ELF-1 (cell line): ENCODE measurements at places on chromosomes 3 and 15.

- DNase-seq, result no peak
Observed at GRCh38 chr3:138909904-138910303, 37.0 kb downstream of the FOXL2 start.

GRCh38 chr3:7707187-7707586 lies 794.4 kb upstream of the LMCD1 start:
- DNase-seq, result no peak

DNA sequence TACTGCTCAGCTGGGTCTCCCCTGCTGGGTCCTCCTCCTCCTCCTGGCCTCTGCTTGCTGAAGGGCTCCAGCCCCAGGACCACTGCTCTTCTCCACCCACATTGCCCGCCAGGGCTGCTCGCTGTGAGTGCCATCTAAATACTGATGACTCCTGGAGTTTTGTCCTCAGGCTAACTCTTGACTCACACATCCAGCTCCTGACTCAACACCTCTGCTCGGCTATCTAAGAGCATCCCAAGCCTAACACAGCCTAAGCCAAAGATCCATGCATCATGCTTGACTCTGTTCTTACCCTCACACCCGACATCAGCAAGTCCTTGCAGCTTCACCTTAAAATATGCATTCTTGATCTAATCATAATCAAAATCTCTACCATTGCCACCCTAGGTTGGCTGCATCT lies 260.2 kb downstream of the KLF13 start:
- DNase-seq, result no peak

DNA sequence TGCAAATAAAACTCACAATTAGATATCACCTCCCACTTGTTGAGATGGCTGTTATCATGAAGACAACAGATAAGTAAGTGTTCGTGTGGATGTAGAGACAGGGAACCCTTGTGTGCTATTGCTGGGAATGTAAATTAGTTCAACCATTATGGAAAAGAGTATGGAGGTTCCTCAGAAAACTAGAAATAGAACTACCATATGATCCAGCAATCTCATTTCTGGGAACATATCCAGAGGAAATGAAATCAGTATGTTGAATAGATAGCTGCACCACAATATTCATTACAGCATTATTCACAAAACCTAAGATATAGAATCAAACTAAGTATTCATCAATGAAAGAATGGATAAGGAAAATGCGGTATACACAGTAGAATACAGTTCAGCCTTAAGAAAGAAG lies 418.7 kb upstream of the CNTN6 start:
- no peak for DNase-seq

DNA sequence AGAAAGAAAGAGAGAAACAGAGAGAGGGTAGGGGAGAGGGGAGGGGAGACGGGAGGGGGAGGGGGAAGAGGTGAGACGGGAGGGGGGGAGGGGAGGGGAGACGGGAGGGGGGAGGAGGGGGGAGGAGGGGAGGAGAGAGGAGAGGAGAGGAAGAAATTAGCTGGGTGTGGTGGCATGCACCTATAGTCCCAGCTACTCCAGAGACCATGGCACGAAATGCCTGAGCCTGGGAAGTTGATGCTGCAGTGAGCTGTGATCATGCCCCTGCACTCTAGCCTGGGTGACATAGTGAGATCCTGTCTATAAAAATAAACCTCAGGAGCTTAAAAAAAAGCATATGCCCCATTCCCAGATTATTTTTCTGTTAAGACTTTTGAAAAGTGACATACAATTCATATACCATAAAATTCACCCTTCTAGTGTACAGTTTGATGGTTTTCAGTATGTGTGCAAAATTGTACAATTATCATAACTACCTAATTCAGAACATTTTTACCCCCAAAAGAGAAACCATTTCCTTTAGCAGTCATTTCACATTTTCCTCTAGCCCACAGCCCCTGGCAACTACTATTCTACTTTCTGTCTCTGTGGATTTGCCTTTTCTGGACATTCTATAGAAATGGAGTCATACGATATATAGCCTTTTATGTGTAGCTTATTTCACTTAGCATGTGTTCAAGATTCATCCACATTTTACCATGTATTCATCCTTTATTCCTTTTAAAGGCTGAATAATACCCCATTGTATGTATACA lies 699.6 kb downstream of the FHIT start:
- no peak for DNase-seq

DNA sequence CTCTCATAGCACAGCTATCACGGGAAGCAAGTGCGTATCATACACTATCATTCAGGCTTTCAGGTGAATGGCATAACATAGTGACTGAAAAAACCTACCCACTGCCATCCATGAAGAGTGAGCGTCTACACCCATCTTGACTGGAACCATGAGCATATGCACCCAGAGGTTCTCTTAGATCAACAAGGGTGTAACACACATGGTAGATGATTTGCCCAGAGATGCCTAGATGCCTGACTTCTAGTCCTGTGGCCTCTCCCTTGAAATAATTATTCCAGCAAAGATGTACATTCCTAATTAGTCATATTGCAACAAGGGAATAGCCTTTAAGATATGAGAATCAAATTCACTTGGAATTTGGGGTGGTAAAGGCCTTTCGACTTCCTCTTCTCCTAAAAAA lies 228.4 kb downstream of the GREM1 start:
- DNase-seq, result no peak

- no peak for DNase-seq
Observed at GRCh38 chr3:151386056-151386455, 1.5 kb upstream of the P2RY12 start.

GRCh38 chr3:157166561-157166960 lies 6.6 kb upstream of the CCNL1 start:
- no peak for DNase-seq

DNA sequence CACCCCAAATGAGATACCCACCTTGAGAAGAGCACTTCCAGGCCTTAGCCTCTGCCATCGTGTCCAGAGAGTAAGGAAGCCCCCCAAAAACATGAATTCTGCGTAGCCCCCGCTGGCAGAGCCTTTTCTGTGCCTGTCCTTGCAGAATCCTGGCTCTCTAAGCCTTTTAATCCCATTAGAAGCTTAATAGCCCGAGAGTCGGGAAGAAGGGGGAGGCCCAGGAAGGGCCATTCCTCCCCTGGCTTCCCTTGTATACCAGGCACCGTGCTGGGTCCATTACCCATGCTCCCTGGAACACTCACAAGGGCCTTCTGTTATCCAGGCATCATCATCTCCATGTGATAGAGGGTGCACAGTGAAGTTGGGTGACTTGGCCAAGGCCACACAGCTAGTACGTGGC lies 7.1 kb downstream of the SPTBN5 start:
- DNase-seq, result no peak

- no peak for DNase-seq
Observed at GRCh38 chr3:72657666-72658065, 190.6 kb downstream of the SHQ1 start.

DNA sequence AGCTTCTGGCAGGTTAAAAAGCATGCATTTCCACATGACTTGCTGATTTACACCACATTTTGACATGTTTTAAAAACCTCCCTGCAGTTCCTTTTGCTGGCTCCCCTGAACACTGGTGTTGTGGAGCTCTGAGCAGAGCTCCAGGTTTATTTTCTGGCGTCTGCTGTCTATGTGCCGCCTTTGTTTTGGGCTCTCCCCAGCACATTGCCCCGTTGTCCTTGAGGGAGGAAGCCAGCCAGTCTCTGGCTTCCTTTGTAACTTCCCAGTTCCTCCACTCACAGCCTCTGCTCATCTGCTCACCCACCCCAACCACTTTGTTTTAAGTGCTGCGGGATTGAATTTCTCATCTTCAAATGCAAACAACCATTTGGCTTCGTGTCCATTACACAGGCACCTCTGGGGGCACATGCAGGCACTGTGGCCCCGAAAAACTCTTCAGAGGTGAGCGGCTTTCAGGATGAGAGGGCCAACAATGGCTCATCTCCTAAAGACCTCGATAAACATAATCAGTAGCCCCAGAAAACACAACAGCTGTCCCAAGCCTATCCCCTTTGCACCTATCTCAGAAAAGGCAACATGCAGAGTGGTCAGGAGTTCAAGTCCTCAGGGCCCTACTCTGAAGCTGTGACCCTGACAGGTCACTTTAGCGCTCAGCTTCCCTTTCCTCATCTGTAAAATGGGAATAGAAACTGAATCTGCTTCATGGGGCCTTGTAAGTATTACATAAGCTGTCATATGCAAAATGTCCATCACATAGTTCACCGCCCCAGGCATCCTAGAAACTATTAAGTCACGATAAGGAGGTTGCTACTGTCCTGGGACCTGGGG lies 1.3 kb upstream of the MEF2A start:
- peak; percentile 44 for DNase-seq

- no peak for DNase-seq
Observed at GRCh38 chr3:73391984-73392383, 232.8 kb downstream of the PDZRN3 start.

GRCh38 chr3:25901796-25902195 lies 111.9 kb downstream of the OXSM start:
- no peak for DNase-seq

GRCh38 chr3:156981005-156981404 lies 154.9 kb downstream of the LEKR1 start:
- DNase-seq, result no peak

DNA sequence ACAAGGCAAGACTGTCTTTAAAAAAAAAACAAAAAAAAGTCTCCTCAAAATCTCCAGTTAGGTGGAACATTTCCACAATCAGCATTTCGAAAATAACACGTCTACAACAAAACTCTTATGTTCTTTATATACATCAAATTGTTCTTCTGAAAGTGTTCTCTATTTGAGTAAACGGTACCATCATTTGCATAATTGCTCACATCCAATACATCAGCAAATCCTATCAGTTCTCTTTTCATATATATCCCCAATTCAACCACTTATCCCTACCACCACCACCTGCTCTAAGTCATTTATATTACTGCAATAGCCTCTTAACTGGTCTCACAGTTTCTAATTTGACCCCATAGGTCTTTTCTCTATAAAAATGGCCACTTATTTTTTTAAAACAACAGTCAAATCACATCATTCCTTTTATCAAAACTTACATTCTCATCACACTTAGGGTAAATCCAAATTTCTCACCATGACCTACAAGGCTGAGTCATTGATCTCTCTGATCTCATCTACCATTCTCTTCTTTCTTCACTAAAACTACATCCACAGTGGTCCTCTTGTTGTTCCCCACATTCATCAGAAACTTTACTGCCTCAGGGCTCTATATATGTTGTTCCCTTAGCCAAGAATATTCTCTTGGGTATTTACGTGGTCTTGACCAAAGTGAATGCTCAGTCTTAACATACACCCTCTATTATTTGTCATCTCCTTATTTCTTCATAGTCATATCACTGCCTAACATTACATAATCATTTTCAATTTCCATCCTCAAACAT lies 237.0 kb downstream of the SCAPER start:
- no peak for DNase-seq

- DNase-seq, result no peak
Observed at GRCh38 chr3:122694966-122695365, 14.3 kb downstream of the PARP14 start.

GRCh38 chr3:131917006-131917405 lies 117.8 kb downstream of the CPNE4 start:
- DNase-seq, result no peak

GRCh38 chr15:91348752-91349500 lies 248.9 kb downstream of the SV2B start:
- no peak for DNase-seq
